ENCODE measurements at places on chromosomes 16 and 17.
A peak's percentile ranks its signal among the peaks of the same experiment; 100 is the strongest.

- DNase-seq: peak; percentile 89
Measured at GRCh38 chr16:11224894-11225676, 30.9 kb downstream of the SOCS1 start.

DNA sequence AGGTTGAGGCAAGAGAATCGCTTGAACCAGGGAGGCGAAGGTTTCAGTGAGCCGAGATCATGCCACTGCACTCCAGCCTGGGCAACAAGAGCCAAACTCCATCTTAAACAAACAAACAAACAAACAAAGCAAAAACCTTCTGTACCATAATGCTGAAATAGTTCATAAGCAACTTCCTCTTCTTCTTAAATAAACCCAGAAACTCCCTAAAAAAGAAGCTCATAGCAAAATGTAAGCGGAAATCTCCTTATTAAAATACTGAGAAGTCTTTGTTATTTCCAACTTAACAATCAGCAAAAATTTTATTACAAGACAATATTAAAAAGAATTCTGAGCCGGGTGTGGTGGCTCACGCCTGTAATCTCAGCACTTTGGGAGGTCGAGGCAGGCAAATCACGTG lies 82.8 kb downstream of the FBXL20 start:
- DNase-seq: no peak

- DNase-seq: no peak
Measured at GRCh38 chr17:61149862-61150362, 249.7 kb upstream of the TBX2 start.

DNA sequence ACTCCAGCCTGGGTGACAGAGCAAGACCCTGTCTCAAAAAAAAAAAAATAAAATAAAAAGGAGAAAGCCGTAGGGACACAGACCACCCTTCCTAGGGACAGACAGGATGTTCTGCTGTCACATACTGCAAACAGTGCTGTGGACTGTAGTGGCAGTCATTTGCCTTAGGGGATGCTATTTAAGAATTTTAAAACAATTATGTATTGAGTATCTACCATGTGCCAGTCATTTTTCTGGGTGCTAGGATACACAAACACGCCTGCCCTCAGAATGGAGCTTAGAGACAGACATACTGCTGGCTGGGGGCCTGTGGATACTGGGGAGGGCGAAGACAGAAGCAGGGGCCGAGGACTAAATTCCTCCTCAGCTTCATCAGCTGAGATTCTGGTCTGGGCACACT lies 45.5 kb downstream of the MRC2 start:
- DNase-seq: no peak

GRCh38 chr17:79399610-79400144 lies 211.2 kb downstream of the RBFOX3 start:
- no peak for DNase-seq

DNA sequence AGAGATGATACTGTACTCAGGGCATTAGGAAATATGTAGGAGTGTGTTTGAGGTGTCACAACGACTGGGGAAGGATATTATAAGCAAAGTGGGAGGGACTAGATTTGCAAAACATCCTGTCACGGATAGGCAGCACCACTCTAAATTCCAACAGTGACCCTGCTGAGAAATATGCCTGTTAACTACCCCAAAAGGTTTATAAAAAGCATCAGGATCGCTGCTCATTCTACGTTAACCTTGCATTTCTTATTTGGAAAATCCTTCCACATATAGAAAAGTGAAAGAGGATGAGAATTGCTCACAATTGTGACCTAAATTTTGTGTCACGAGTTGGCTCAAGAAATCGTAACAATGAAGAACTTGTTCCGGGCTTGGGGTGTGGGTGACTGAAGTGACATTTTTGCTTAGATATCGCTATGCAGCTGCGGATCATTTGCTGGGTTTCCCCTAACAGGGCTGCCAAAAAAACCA lies 51.6 kb downstream of the N4BP1 start:
- no peak for DNase-seq

- DNase-seq: no peak
Measured at GRCh38 chr17:28324781-28325180, 5.8 kb downstream of the TMEM97 start.

DNA sequence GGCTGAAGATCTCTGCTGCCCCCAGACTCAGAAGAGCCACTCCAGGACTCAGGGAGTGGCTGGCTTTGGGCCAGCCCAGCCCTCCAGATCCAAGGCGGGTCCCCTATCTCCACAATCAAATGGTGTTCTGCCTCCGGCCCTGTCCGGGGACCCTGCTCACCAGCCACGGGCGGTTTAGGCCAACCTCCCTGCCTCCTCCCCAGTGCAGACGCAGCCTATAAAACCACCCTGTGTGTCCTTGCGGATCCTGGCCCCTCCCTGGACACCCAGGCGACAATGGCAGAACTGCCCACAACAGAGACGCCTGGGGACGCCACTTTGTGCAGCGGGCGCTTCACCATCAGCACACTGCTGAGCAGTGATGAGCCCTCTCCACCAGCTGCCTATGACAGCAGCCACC lies at the start of gene SLC12A3:
Gene SLC12A3, plus strand, starts transcription at position 248 of the 400 bp plus-strand sequence. Its CDS starts 29 bp downstream, at position 277.
- no peak for DNase-seq

- DNase-seq: peak; percentile 65
Measured at GRCh38 chr16:17470908-17471718, at the start of gene XYLT1. XYLT1 (minus strand) TSS chr16:17470960; CDS start chr16:17470796, 164 bp downstream.

- no peak for DNase-seq
Measured at GRCh38 chr17:33438578-33438977, 145.5 kb upstream of the ASIC2 start.

GRCh38 chr17:51730303-51731050 lies 428.0 kb downstream of the CA10 start:
- no peak for DNase-seq

DNA sequence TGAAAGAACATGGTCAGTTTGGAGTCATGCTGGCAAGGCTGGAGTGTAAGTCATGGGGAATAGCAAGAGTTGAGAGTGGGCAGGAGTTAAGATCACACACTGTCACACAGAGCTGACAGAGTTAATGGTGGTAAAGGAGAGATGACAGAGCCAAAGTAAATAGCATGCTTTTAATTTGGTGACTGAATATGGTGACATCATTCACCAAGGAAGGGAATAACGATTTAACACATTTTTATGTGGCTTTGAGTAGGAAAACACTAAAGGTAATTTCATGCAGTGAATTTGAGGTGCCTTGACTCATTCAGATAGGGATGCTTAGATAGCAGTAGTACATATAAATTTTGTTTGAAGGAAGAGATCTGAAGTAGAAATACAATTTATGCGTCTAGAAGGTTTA lies 42.1 kb downstream of the SYNRG start:
- no peak for DNase-seq

DNA sequence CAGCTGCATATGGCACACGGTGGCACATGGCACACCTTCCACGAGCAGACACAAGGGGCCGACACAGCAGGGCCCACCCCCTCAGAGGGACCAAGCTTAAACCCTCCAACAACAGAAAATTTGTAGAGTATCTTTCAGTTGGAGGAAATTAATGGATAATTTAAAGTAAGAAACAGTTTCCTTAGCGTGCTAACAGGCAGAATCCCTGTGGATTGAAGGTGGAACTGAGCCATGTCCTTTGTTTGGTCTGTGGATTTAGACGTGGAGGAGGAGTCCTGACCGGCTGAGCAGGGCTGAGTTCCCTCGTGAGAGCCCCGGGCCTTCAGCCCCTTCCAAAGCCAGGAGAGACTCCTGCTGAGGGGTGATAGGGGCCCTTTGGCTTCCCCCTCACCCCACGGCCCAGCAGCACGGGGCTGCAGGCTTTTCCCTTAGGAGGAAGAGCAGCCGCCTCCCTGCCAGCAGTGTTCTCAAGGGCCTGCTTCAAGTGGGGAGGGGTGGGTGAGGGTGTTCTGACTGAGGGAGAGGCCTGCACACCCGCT lies 1.4 kb upstream of the CYB561 start:
- DNase-seq: no peak

DNA sequence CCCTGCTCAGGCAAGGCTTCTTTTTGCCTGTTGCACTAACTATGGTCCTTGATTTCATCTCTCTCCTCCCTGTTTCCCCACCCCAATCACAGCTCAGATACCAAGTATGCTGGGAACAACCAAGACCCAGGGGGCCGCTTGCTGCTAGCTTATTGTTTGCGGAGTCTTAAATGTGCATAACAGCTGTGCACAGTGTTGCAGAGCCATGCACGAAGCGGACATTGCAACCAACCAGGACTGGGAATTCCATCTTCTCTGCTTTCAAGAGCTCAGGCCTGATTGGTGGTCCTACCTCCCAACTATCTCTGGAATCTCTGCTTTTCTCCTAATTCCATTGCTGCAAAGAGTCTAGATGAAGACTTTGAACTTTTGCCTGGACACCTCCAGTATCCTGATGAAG lies 281.3 kb upstream of the TNRC6C start:
- no peak for DNase-seq

DNA sequence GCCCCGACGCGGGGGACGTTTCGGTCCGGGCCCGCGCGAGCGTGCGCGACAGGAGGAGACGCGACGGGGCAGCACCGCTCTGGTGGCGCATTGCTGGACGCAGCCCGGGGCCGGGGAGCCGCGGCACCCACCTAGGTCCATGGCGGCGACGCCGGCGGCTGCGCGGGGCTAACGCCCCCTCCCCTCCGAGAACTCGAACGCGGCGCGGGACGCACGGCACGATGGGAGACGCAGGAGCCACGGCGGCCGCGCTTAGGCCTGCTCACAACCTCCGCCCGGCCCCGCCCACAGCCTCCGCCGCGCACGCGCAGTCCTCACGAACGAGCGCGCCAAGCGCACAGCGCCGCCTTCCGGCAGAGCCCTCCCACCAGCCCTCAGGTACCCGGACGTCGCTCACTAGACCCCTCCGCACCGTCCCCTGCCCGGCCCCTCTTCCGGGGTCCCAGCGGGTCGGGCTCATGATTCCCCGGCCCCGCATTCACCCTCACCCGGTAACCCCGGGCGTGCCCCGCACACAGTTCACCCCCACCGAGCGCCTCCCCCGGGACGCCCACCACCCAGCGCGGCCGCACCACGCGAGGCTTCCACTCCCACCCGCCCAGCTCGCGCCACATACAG lies at the start of gene GEMIN4:
Gene GEMIN4, minus strand, starts transcription at position 263 of the 618 bp plus-strand sequence. Its CDS starts 122 bp downstream, at position 141.
- DNase-seq: peak; percentile 99

- DNase-seq: no peak
Measured at GRCh38 chr17:2402544-2402943, 1.7 kb upstream of the MNT start.
